ENCODE measurements at places on chromosomes 3 and 15.

- no peak for DNase-seq
Observed at GRCh38 chr15:34653992-34654391, 70.5 kb upstream of the GOLGA8B start.

- peak; percentile 6 for DNase-seq
Observed at GRCh38 chr15:80367094-80367493, 37.1 kb upstream of the ARNT2 start.

GRCh38 chr3:117728226-117728625, 1018.6 kb downstream of the TUSC7 start:
- no peak for DNase-seq

- no peak for DNase-seq
Observed at GRCh38 chr3:6491768-6492167, 369.1 kb upstream of the GRM7 start.

DNA sequence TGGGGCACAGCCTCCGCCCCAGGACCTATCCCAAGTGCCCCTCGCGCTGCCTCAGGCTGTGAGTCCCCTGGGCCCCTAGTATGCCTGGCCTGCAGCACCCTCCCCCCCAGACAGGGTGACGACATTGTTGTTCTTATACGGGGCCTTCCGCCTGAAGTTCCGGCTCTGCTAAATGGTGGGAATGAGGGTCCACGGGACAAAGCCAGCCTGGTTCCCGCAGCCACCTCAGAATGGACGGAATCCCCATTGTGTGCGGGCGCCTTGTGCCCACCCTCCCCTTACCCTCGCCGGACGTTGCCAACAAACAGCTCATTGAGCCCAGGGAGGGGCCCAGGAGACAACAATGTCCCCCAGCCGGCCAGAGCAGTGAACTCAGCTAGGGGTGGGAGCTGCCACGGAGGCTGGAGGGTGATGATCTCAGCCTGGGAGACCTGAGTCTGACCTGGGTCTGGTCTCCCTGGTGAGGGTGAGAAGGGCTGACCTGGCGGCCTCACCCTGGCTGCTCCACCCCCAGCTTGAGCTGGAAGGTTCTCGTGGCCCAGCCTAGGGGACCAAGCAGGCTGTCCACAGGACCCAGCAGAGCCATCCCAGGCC, 10.2 kb upstream of the DLL4 start:
- no peak for DNase-seq

GRCh38 chr3:38029400-38030125, at the start of gene PLCD1:
Gene PLCD1 (minus strand): TSS chr3:38029642. CDS start chr3:38029539, 103 bp downstream.
- DNase-seq: no peak

- DNase-seq: no peak
Observed at GRCh38 chr3:124664804-124665203, 65.4 kb upstream of the UMPS start.

DNA sequence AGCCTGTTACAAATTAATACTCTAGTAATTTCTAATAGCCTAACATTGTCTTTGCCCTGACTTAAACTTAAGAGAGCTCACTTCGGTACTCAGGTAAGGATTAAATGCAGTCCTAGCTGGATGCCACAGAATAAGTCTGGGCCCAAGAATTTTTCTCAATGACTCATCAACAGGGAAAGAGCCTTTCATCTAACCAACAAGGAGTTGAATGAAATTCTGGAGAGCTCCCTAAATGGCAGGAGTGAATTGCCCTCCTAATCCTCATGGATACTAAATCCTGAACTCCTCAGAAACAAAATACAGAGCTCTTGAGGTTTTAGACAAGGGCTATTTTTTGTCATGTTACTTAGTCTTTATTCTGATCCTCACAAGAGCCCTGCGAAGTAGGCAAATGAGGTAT, 159.5 kb downstream of the PLCH1 start:
- DNase-seq: peak; percentile 34
